Endothelial cell (in vitro differentiated cells): ENCODE measurements at places on chromosomes 3 and 15.

GRCh38 chr3:171876680-171877147 is 33.6 kb downstream of the TMEM212 start:
- no peak for DNase-seq

GRCh38 chr3:47976135-47976732 is 40.0 kb downstream of the MAP4 start:
- no peak for DNase-seq

DNA sequence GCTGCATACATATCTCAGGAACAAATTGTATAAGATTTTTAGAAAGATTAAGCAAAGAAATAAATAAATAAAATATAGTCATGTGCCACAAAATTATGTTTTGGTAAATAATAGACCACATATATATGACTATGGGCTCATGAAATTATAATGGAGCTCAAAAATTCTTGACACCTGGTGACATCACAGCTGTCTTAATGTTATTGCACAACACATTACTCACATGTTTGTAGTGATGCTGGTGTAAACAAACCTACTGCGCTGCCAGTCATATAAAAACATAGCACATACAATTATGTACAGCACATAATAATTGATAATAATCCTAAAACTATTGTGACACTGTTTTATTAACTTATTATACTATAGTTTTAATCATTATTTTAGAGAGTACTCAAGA is 1159.1 kb downstream of the SI start:
- DNase-seq: no peak

- DNase-seq: no peak
Observed at GRCh38 chr3:124303305-124303910, 311.5 kb upstream of the ROPN1 start.

DNA sequence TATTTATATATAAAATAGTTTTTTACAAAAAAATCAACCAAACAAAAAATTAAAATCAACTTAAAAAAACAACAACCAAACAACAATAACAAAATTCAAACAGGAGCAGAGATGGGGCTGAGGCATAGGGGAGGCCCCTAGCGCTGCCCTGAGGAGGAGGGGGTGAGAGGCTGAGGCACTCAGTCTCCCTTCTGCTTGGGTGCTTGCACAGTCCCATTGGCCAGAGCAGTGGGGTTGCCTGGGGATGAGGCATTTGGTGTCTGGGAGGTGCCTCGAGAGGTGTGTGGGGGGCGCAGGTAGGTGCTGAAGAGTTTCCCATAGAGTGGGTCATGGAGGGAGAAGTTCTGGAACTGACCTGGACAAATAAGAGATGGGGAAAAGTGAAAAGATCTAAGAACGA is 8.0 kb downstream of the LPCAT4 start:
- DNase-seq: no peak
